ENCODE measurements at places on chromosomes 13 and 19.

GRCh38 chr19:43290568-43291359 lies 21.4 kb upstream of the PSG9 start:
- no peak for DNase-seq

- DNase-seq, result no peak
These were observed 11.2 kb downstream of the BCAT2 start for GRCh38 chr19:48799358-48800300.

DNA sequence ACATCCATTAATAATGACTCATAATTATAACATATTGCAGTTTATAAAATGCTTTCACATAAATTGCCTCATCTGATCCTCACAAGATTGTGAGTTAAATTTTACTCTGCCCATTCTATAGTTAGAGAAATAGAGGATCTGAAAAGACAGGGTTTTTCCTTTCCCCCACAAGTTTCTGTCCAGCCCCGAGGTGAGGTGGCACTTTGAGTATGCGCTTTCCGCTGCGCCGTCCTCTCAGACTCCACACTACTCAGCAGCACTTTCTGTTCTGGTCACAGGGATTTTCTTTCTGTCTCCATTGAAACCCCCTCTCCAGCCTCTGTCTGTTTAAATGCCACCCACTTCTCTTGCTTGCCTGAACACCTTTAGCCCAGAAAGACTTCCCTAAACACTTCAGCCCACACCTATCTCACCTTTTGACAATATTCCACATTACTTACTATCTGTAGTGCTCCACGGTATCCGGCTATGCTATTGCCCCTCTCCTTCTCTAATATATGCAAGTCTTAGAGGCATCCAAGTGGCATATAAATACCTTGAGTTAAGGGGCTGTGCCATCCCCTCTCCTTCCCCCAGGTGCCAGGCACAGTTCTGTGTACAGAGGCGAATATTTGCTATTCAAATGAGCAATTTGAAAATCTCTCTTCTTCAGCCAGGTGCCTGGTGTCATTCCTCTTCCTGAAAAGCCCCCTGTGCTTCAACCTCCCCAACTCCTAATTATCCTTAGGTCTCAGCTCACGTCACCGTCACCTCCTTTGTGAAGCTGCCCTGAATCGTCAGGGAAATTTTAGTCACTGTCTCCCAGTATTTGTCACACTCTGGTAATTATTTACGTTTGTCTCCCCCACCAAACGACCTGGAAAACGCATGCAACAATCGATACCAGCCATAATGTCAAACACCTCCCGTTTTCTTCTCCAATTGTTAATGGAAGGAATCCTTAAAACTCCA lies 268.7 kb downstream of the NHLRC3 start:
- DNase-seq, result no peak

DNA sequence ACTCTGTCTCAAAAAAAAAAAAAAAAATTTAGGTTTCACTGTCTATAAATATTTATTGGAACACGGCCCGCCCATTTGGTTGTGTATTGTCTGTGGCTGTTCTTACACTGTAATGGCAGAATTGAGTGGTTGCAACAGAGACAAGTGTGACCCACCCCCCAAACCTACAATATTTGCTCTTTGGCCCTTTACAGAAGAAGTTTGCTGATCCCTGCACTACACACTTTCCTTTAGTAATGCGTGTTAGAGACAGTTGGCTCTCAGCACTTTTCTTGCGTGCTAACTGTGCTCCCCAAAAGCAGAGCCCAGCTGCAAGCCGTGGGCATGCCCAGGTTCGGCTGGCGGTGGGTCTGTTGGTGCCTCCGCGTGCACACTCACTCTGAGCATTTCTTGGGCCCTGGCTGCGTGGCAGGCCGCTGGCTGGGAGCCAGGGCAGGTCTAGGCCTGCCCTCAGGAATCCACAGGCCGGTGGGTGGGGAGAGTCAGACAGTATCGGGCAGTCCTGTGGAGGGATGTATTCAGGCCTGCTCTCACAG lies 72.6 kb downstream of the SIPA1L3 start:
- peak; percentile 53 for DNase-seq

Measured in NCI-H1105 (cell line).